ENCODE measurements at places on chromosomes 5 and 9.
A peak's percentile ranks its signal among the peaks of the same experiment; 100 is the strongest.

DNA sequence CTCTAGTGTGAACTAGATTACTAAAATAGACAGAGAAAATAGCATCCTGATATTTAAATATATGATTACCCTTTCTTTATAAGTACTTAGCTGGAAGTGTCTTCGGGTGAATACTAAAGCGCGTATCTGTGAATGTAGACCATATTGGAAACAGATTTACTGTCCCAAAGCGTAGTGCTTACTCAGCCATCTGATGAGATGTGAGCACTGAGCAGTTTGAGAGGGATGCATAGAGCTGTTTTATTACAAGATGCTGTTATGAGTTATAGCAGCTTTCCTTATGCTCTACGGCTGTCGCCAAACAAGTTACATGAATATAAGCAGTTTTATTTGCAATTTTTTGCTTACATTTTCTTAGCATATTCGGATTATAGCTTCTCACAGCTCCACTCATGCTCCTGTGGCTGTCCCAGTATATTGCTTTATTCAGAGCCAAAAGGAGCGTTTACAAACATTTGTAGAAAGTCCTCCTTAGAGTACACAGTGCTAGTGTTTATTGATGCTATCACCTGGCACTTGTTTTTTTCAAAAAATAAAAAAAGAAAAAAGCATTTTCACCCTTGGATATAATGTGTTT lies 981.4 kb upstream of the WWC1 start:
- no peak for DNase-seq

DNA sequence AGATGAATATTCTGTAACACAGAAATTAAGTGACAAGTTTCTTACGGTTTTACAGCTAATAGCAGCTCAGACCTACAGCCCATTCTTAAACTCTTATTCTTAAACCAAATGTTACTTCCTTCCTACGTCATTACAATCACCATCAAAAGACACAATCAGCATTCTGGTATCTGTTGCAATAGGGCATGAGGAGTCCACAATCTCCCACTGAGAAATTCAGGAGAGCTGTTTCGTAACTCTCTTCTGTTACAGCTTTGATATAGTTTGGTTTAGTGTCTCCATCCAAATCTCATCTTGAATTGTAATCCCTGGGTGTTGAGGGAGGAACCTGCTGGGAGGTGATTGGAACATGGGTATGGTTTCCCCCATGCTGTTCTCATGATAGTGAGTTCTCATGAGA lies 163.4 kb downstream of the GAS1 start:
- DNase-seq: peak; percentile 84

DNA sequence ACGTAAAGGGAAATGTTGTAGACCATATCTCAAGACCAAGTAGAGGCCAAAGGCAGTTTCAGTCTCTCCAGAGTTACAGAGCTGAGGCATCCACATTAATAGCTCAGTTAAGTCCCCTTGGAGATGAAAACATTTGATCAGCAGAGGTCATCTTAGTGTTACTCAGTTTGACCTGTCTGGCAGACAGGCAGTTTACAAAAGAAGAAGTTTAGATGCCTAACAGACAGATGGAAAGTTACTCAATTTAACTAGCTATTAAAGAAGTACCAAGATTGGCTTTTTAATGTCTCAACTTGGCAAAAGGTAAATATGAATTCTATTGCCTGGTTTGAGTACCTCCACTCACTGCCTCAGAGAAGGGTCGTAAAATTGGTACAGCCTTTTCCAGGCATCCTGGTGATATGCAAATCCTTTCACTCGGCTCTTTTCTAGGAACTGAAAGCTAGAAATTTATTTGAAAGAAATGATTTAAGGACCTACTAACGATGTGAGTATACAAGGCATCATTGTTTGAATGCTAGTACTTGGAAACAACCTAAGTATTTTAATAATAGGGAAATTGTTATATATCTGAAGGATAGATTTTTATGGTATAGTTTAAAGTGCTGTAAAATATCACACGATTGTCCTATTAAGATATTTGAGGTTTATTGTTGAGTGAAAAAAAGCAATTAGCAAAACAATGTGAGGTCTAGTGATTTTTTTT lies 14.8 kb downstream of the ACO1 start:
- no peak for DNase-seq

- no peak for DNase-seq
These were observed 310.4 kb downstream of the GADD45G start for GRCh38 chr9:89915187-89915586.

DNA sequence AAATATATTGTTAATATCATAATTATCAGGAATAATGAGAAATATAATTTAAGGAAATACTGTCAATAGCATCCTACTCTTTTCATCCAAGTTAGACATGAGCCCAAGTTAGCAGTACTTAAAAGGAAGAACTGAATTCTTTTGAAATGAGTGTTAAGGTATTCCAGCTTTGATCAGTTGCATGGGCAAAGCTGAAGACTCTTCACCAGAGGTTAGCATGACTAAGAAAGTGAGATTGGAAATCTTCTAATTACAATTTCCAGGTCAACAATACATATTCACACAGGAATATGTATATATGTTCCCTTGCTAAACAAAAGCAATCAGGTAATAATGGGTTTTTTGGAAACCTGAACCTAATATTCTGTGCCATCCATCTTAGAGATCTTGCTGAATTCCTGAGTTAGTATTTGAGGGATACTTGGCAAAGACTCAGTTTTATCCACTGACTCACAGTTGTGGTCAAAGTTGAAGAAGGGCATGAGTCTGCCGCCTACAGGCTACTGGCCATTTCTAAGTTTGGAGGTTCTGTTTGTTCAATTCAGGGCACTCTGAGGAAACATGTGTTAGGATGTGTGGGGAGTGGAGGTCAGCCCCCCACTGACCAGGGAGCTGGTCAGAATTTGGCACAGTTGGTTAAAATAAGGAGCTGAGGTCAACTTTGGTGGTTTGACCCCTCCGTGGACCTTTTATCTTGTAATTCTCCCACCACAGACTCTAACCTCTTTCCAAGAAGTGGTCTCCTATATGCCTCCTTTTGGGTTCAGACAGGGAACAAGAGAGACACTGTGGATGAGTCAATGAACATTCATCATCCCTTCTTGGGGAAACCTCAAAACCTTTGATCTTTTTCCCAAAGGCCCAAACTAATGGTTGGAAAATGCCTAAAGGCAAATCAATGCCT lies 118.3 kb downstream of the PIK3R1 start:
- no peak for DNase-seq

GRCh38 chr5:133130387-133131118 lies 78.7 kb downstream of the HSPA4 start:
- DNase-seq: no peak

DNA sequence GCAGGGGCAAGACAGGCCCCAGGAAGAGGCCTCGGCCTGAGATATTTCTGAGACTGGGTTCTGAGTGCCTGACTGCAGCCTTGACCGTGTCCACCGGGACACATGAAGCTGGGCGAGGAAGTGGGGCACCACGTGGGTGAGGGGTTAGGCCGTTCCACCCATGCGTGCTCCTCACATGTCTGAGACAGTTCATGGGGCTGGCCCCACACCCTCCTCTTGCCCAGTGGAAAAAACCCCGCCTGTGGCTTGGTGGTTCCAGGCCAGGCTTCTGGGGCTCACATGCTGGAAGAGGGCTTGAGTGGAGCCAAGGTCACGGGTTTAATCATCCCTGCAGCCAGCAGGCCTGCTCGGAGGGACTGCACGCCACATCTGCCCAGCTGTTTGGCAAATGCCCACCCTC lies 11.4 kb downstream of the HMCN2 start:
- no peak for DNase-seq

GRCh38 chr5:138032028-138032571 lies 779 bp downstream of the FAM13B start:
- no peak for DNase-seq

GRCh38 chr9:105993116-105993854 lies 298.9 kb downstream of the TMEM38B start:
- no peak for DNase-seq

- no peak for DNase-seq
These were observed 17.9 kb upstream of the AFF4 start for GRCh38 chr5:132981288-132981687.

DNA sequence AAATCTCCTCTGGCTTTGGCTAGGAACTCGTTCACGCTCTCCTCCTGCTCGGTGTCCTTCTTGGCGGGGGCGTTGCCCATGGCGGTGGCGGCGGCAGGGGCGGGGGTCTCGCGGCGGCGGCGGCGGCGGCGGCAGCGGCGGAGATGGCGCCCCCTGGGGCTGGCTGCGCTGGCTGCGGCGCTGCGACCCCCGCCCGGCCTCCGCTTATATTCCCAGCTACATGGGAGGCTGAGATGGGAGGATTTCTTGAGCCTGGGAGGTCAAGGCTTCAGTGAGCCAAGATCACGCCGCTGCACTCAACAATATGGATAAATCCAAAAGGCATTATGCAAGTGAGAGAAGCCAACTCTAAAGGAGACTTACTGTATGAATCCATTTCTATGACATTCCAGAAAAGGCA lies at the start of gene PRKACG:
Gene PRKACG (minus strand): TSS at position 101 of the 400 bp plus-strand sequence. CDS start 21 bp downstream, at position 80.
- no peak for DNase-seq

- no peak for DNase-seq
These were observed 140.6 kb upstream of the RAD23B start for GRCh38 chr9:107142430-107142829.

DNA sequence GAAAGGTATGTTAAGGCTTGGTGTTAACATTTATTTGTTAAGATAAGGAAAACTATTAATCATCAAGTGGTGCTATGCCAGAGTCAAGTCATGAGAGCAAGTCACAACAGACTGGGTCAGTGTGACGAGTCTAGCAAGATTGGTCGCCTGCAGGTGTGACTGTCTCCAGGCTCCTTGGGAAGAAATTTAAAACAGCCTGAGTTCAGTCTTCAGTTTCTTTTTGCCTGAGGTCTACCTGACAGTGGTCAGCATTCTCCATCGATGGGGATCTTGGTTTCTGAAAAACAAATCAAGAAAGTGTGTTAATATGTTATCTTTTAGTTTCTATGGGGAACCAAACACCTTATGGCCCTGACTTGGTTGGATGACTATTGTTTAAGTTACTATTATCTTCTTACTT lies 56.3 kb downstream of the CETN3 start:
- DNase-seq: no peak

- no peak for DNase-seq
These were observed 53.2 kb upstream of the SLC25A51 start for GRCh38 chr9:37956904-37957663.

- no peak for DNase-seq
These were observed 57.7 kb upstream of the CPEB4 start for GRCh38 chr5:173830421-173830820.

DNA sequence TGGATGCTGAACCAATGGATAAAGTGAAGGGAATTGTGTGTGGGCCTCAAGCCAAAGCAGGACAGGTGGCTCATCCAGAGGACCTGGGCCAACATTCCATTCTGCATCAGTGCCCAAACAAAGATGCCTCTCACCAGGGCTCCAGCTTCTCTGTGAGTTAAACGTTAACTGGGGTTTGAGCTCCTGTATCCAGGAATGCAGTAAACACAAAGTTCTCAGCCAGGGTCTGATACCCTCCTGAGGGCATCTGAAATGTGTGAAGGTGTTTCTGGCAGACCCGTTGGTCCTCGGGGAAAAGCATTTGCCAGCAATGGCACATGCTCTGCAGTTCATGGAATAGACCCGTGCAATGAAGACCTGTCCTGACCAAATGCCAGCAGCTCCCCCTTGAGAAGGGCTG lies 33.9 kb upstream of the AOPEP start:
- DNase-seq: no peak

DNA sequence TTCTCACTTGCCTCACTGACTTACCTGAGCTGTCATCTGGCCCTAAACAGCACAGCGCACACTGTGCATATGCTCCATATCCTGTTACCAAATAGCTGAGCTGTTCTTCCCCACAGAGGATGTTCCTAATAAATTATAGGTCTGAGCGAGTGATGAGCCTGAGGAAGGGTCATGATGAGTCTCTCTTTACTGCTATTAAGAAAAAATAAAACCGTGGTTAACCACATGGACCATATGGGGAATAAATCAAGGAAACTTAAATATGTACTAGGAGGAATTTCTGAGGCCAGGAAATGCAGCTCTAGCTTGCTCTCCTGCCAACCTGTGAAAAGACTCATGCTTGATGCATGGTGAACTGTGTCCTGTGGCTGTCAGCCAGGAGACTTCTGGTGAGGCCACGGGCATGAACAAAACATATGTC lies 424.8 kb upstream of the DMAC1 start:
- peak; percentile 93 for DNase-seq

- no peak for DNase-seq
These were observed 46.4 kb upstream of the EDIL3 start for GRCh38 chr5:84430863-84431663.

- DNase-seq: no peak
These were observed 193.1 kb upstream of the FREM1 start for GRCh38 chr9:15103290-15103689.

DNA sequence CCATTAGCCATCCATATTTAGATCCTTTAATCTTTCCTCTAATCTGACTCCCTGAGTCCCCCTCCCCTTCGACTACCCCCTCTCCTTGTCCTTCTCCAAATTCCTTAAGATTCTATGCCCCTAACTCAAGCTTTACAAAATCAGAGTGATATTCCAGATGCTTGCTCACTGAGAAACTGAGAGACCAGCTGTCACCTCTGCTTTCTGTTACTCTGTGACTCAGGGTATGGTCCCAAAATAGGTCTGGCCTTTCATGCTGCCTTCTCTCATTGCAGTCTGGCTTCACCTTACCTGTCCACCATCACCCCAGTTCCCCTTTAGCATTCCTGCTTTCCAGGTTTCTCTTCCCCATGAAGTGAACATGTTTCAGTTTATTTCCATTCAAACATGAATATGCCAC lies 383.3 kb upstream of the SLC30A5 start:
- DNase-seq: no peak

DNA sequence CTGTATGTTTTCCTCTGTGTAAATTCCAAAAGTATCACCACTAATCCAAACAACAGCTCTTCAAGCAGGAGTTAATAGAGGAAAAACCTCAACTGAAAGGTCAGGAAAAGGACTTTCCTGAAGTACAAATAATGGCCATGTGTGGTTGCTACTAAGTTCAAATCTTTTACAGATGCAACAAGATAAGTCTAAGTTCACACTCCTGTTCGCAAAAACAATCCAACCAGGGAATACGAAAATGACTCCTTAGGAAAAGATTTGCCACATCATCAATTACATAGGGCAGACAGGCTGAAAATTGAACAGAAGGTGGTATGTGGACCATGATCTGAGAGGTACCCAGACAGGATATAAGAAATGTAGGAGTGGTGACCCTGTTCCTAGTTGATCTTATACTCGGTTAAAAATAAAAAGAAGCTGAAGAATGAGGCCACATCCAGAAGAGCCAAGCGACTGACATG lies 210.2 kb downstream of the TSSK1B start:
- DNase-seq: no peak

- no peak for DNase-seq
These were observed 76.9 kb downstream of the CDH6 start for GRCh38 chr5:31270396-31270795.

DNA sequence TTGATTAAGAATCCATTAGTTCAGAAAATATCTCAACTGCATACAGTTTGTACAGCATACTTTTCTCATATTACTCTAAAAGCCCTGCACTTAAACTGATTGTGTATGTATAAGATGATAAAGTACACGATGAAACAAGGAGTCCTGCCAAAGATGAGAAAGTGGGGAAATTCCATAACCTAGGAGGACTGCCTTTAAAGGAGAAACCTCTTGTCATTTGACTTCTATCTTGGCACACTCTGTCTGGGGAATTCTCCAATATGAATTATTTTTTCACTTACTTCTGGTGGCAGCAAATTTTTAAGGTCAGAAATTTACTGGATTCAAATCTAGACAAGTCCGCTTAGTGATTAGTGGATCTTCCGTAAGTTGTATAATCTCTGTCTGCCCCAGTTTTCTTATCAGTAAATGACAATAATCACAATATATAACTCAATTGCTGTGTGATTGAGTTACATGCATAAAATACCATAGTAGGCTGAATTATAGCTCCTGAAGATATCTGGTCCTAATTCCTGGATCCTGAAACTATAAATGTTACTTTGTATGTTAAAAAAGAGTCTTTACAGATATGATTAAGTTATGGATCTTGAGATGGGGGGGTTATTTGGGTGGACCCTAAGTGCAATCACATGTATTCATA lies 17.0 kb upstream of the ISOC1 start:
- DNase-seq: no peak

Data from fibroblast of skin of left biceps (primary cell).